ENCODE measurements at places on chromosomes 1 and 21.
A peak's percentile ranks its signal among the peaks of the same experiment; 100 is the strongest.

- no peak for DNase-seq
Measured at GRCh38 chr1:221739677-221740025, 2.2 kb downstream of the DUSP10 start.

DNA sequence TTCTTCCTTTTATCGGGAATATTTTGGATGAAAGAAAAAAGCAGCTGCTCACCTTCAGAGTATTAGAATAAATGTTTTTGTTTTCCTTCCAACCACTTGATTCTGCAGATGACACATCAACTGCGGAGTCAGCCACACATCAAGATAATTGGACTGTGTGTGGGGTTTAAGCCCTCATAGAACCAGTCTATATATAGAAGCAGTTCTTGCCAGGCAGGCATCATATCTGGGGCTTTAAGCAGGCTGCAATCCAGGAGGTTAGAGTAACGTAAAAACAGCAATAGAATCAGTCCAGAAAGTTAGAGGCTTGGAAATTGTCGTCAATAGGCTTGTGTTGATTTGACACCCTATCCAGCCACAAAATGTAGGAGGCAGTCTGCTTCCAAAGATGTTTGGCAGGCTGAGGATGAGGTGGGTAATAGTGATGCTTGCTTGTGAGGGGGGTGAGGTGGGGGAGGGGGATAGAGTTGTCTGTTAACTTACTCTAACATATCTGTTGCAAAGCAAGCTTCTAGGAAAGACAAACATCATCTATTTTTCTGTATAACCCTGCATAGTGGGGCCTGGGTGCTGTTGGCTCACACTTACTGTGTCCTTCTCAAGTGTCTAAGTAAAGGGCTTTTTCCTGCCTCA lies 64.8 kb downstream of the PEX14 start:
- peak; percentile 35 for DNase-seq

GRCh38 chr21:37378700-37379139 lies 12.1 kb downstream of the DYRK1A start:
- DNase-seq = no peak

DNA sequence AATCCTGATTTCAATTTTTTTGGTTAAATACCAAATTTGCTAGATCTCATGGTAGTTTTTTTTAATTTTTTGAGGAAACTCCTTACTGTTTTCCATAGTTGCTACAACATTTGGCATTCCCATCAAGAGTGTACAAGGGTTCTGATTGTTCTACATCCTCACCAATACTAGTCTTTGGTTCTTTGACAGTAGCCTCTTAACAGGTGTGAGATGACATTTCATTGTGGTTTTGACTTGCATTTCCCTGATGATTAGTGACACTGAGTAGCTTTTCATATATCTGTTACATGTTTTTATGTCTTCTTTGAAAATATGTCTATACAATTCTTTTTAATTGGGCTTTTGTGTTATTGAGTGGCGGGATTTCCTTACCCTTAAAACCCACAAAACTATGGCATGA lies 20.9 kb upstream of the RGS13 start:
- DNase-seq = no peak

- peak; percentile 23 for DNase-seq
Measured at GRCh38 chr1:31703431-31704270, at the start of gene COL16A1. Gene COL16A1, minus strand, starts transcription at chr1:31704017. Its CDS starts 1,824 bp downstream, at chr1:31702193.

DNA sequence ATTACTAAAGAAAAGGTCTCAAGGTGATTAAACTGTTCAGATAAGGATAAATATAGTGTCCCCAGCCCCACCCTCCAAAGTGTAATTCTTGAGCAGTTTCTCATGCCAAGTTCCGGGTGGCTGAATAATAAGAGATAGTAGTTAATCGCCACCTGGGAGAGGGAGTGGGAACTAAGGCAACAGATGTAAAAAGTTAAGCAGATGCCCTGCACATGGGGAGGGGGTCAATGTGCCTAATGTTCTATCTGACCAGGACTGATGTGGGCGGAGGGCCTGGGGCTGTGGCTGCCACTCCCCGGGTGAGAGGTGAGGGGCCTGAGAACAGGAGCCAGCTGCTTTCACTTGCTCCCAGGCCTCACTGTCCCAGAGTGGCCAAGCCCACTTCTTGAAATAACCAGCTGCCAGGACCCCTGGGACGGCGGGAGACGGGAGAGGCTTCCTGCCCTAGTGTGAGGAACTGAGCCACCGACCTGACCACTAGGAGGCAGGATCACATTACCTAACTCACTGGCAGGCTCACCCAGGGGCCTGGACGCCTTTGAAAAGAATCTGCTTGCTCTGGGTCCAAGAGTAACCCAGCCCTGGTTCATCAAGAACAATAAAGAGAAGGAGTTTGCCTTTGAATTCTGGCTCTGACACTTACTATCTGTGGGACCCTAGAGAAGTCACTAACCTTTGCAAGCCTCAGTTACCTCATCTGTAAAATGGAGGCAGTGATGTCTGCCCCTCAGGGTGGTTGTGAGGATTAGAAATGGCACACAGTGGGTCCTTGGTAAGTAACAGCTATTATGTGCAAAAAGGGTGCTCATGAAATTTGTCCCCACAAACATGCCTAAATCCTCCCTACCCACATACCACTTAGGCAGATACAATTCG lies 179.2 kb downstream of the ATG4C start:
- no peak for DNase-seq

DNA sequence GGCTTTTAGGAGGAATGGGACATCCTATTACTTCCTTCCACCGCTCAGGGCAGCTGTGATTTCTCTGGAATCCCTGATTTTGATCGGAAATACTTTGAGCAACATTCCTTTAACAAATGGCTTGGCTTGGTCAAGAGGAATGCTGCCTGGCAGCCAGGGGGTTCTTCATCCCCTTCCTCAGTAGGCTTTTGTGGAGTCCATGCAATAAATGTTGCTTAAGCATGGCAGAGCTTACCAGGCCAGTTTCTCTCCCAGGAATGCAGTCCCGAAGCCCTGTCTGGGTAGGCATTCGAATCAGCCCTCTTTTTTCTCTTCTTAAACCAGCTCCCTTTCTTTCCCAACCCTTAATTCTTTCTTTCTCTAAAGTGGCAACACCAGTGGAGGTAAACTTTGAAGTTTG lies 177.1 kb upstream of the KIAA0040 start:
- no peak for DNase-seq

DNA sequence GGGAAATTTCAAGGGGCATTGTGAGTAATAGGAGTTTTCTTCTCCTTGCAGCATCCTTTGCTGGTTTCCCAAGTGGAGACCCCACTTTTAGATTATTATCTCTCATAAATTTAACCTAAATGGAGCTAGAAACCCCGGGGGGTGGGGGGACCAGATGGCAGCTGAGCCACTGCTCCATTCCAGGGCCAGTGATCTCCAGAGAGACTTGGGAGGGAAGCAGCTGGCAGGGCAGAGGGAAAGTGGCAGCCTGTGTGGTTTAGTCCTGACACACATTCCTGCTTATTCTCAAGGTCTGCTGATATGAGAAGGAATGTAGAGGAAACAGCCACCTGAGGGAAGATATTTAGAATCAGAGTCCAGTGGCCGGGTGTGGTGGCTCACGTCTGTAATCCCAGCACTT lies 16.3 kb downstream of the PCP4L1 start:
- peak; percentile 78 for DNase-seq

DNA sequence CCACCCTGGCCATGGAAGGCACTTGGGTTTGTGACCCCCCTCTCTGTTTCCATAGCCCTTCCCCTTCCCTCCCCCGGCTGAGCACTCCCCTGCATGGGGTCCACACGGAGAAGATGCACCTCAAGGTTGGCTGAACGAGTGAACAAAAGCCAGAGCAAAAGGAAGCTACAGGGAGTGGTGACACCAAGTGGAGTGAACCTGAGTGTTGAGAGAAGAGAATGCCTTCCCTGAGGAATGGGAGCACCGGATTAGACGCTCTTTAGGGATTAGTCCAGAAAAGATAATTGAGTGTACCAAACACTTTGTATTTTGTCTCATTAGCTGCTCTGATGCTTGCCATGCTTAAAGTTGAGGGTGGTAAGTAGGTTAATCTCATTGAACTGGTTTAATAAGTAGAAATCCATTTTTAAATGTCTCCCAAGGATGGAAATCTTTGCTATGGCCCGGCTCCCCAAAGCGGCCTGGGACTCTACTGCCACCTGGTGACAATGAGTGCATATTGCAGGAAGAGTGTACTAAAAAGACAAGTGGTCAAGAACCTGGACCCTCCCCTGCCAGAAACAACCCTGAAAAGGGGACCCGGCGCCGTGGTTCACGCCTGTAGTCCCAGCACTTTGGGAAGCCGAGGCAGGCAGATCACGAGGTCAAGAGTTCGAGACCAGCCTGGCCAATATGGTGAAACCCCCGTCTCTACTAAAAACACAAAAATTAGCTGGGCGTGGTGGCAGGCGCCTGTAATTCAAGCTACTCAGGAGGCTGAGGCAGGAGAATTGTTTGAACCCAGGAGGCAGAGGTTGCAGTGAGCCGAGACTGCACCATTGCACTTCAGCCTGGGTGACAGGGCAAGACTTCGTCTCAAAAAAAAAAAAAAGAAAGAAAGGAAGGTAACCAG lies 150.6 kb upstream of the ZC3H12A start:
- DNase-seq = no peak

- no peak for DNase-seq
Measured at GRCh38 chr21:32908534-32908933, 117.2 kb upstream of the OLIG2 start.

GRCh38 chr1:204266504-204267034 lies 52.8 kb upstream of the GOLT1A start:
- DNase-seq = no peak

GRCh38 chr1:228284521-228284920 lies 76.7 kb downstream of the OBSCN start:
- no peak for DNase-seq

GRCh38 chr1:246597340-246597739 lies 31.1 kb downstream of the CNST start:
- no peak for DNase-seq

DNA sequence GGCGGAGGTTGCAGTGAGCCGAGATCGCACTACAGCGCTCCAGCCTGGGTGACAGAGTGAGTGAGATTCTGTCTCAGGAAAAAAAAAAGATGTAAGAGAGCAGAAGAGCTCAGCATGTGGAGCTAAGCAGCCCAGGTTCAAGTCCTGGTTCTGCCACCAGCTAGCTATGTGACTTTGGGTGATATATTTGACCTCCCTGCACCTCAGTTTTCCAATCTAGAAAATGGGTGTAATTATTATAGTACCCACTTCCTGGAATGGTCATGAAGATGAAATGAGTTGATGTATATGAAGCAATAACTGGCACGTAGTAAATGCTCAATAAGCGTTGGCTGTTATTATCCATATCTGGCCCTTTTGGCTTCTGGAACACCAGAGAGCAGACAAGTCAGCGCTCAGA lies 38.2 kb downstream of the CAMK2N1 start:
- DNase-seq = no peak

GRCh38 chr1:101025283-101025656 lies 314 bp downstream of the DPH5 start:
- no peak for DNase-seq

DNA sequence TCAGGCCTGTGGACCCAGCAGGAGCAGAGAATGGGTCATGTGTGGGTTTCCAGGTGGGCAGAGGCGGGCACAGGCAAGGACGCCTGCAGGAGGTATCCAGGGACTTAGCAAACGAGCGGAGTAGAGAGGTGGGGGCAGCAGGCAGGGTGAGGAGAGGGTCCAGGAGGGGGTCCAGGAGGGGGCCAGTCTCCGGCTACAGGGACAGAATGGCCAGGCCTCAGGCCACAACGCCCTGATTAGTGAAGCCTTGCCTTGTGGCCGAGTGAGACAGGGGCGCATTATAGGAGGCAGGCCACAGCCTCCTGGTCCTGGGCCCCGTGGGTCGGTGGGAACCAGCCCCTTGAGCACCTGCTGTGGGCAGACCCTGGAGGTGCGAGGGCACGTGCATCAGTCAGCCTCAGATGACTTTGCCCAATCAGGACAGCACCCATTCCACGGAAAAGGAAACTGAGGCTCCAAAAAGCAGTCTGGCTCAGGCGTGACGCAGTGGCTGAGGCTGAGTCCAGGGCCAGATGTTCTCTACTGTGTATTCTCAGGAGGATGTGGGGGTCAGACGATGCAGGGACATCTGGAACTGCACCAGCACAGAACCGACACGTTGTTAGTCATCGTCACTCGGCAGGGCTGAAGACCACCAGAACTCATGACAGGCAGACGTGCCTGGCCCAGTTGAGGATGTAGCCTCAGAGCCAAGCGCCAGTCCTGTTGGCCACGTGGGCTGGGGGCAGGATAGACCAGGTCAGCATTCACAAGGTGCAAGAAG lies 113.7 kb downstream of the CRYAA start:
- DNase-seq = no peak
